ENCODE measurements at places on chromosomes 16 and 17.

- DNase-seq, result no peak
These were observed 66.6 kb upstream of the CBX4 start for GRCh38 chr17:79905832-79906231.

DNA sequence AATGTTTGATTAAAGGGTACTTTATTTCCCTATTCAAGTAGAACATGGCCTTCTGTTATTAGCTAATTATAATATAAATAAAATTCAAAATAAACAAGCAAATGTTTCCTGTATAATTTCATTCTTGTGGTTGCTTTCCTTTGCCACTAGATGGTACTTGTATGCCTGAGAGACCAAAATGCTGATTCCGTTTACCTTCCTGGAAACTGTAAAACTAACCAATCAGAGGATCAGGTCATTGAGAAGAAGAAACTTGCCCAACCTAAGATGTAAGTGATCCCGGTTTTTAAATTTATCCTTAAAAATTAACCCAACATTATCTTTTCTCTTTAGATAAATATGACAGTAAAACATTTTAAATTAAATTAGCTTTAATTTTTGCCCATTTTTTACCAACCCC is 8.1 kb upstream of the ABCA5 start:
- no peak for DNase-seq

- DNase-seq, result no peak
These were observed 2.2 kb downstream of the ZNF688 start for GRCh38 chr16:30569281-30569680.

- no peak for DNase-seq
These were observed 169.9 kb downstream of the SPECC1 start for GRCh38 chr17:20179041-20179440.

DNA sequence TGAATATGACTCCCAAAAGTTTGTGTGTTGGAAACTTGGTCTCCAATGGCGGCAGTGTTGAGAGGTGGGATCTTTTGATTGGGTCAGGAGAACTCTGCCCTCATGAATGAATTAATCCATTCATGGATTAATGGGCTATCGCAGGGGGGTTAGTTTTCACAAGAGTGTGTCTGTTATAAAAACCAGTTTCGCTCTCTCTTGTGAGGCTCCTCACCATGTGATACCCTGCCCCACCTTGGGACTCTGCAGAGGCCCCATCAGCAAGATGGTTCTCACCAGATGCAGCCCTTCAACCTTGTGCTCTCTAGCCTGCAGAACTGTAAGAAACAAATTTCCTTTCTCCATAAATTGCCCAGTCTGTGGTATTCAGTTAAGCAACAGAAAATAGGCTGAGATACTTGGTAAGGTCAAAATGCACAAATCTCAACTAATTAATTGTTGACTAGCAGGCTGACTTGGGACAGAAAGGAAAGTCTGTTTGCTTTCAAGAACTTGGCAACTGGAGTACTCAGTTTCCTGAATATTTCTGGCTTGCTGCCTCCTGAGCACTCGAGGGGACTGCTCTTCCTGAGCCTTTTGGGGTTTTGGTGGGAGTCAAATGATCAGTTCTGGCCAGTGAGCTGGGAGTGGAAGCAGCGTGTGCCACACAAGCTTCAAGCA is 13.8 kb upstream of the CCL17 start:
- DNase-seq, result no peak

- no peak for DNase-seq
These were observed 11.0 kb downstream of the CHMP6 start for GRCh38 chr17:81002409-81003361.

- DNase-seq, result no peak
These were observed 10.2 kb downstream of the ATP2C2 start for GRCh38 chr16:84378567-84378966.

- DNase-seq, result no peak
These were observed 15.9 kb downstream of the B9D1 start for GRCh38 chr17:19346351-19347255.

GRCh38 chr17:28201315-28201714 is 117.7 kb upstream of the TMEM97 start:
- DNase-seq, result no peak

DNA sequence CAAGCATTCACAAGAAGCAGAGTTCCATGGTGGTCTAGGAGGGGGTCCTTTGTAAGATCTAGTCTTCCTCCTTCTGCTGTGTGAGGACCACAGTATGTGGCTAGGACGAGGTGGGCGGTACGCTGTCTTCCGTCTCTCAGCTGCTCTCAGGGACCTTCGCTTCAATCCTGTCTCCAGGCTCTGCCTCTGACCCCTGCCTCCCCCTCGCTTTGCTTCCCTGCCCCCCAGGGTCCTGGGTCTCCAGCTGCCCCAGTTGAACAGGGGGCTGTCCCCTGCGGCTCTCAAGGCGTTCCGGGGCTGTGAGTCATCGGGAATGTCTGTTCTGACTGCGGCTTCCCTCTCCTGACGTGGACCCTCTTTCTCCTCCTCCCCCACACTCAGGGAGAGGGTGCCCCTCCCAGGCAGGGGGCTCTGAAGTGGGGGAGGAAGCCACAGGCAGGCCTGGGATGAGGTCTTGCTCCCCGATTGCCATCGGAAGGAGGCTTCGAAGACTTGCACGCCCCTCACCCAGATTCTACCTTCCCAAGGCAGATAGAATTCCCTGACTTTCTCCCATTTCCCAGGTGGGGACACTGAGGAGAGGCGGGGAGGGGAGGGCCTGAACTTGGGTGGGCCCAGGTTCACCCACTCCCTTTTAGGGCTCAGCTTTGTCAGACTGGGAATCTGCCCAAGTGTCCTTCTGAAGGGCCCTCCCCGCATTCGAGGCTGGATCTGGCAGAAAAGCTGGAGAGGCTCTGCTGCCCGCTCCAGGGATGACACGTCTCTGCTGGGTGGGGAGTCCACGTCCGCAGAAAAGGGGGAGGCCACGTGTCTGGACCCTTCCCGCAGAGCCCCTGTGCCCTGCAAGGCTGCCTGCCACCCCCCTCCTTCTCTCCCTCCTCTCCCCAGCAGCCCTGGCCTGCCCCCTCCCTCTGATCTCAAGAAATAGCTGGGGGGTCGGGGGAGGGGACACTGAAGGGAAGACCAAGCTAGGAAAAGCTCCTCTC is 9.1 kb upstream of the COL1A1 start:
- peak; percentile 48 for DNase-seq

DNA sequence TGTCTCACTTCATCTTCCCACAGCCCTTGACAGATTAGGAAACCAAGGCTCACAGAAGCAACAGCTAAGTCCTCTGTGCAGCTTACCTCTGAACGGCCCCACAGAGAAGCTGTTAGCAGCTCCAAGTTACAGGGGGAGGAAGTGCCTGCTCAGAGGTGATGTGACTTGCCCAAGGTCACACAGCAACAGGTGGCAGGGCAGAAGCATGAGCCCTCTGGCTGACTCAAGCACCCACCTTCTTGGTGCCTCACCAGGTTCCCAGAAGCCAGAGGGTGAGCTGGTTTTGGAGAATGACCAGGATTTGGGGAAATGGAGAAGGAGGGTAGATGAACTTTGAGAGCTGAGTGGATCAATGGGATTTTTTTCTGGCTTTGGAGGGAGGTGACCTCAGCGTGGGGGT is 14.0 kb upstream of the RAI1 start:
- no peak for DNase-seq

- DNase-seq, result no peak
These were observed 17.5 kb upstream of the TRAP1 start for GRCh38 chr16:3734758-3735221.
